ENCODE measurements at places on chromosomes 7 and 10.

GRCh38 chr7:44313621-44314031 lies 11.8 kb downstream of the CAMK2B start:
- DNase-seq: no peak

GRCh38 chr10:47112612-47113011 lies 187.4 kb upstream of the GDF10 start:
- no peak for DNase-seq

DNA sequence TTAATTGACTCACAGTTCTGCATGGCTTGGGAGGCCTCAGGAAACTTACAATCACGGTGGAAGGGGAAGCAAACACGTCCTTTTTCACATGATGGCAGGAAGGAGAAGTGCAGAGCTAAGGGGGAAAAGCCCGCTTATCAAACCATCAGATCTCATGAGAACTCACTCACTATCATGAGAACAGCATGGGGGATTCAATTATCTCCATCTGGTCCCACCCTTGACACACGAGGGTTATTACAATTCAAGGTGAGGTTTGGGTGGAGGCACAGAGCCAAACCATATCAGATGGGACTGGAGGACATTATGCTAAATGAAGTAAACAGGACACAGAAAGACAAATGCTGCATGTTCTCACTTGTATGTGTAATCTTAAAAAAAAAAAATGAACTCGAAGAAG lies 141.4 kb upstream of the HABP2 start:
- DNase-seq: no peak

GRCh38 chr10:22475651-22476600 lies 130.6 kb downstream of the SPAG6 start:
- peak; percentile 44 for DNase-seq

DNA sequence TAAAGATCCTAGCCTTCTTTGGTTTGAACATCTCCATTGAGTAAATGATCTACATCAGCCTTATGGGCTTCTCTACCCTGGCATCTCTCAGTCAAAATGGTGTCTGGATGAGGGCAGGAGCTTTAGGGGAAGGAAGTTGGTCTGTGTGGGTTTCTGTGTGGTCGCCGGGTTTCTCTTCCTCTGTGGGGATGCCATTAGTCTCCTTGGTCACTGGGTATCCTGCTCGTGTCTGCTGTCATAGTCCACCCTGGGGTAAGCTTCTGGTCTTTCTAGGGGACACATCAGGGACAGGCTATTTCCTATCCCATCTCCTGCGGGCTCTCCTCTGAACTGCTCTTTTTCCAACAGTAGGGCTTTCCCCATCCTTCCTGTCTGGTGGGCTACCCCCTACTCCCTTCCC lies 150.3 kb upstream of the NPY start:
- DNase-seq: no peak

DNA sequence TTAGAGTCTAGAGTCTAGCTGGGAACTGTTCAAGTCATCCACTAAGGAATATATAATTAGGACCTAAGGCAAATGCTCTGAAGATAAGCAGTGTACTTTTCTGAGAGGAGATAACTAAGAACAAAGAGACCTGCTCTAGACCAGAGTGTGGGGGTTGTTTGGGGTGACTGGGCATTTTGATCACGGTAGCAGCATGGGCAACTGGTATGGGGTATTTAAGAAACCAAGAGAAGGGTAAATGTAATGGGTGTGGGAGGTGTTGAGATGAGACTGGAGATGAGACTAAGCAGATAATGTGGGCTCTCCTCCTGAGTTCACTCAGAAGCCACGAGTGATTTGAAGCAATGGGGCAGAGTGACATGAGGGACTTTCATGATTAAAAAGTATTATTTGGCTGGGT lies 1082.9 kb downstream of the GATA3 start:
- DNase-seq: no peak

DNA sequence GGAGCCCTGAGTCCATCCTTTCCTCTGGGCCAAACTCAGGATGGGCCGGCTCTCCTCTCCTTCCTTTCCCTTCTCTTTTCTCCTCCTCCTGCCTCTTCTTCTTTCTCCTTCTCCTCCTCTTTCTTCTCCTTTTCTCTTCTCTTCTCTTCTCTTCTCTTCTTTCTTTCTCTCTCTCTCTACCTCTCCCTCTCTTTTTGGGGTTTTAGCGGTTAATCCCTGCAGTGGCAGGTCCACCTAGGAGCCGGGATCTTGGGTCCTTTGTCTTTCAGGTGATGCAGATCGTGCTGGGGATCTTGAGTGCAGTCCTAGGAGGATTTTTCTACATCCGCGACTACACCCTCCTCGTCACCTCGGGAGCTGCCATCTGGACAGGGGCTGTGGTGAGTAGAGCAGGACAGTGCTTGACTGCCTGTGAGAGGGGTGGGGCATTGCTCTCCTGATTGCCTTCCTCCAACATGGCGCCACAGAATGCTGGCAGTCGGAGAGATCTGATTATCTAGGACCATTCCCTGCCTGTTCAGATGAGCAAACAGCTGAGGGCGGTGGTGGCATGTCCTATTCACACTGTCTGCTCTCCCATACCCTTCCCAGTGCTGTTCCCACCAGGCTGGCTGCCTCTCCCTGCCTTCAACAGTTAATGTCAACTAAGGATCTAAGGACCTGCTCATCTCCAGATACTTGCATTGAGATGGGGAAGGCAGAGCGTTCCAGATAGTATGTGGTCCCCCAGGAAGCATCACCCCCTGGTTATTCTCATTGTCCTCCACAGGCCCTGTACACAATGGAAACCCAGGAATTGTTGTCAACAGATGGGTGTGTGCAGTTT lies 1.6 kb downstream of the TMEM176A start:
- no peak for DNase-seq

GRCh38 chr7:44071726-44072363 lies 6.5 kb upstream of the PGAM2 start:
- DNase-seq: no peak

DNA sequence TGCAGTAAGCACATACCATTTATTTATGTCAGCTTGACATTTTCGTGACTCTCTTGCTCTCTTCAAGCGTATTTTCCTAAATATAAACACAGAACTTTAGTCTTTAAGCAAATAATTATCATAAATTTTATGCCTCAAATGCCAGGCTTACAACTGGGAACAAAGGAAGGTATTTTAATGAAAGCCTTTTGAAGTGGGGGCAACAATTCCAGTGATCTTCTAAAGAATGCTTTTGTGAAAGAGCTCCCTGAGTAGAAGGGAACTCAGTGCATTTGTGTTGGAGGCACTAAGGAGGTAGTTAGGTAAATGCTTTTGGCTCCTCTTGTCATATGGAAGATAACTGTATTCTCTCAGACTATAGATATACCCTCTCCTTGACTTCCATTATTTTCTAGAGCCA lies 104.9 kb downstream of the VPS50 start:
- no peak for DNase-seq

DNA sequence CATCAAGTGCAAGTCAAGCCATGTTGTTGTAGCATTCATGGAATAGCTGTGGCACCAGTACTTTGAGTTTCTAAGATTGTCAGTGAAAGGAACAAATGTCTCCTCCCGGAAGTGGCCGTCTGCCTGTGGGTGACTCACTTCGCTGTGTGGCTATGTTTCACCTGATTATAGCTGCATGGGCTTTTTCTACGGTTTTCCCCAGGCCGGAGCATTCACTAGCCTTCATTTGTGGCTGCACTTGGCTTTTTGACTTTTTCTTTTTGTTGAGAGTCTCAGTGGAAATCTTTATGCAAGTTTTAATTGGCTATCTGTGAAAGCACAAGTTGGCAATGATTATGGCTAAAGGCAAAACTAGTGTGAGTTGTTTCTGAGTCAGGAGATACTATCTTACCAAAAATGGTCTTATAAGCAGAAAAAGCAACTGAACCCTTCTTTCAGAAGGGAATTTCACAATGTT lies 35.0 kb downstream of the SRI start:
- DNase-seq: no peak

GRCh38 chr10:78197628-78198272 lies 164.1 kb downstream of the RPS24 start:
- DNase-seq: no peak

GRCh38 chr7:153523320-153524015 lies 528.7 kb upstream of the DPP6 start:
- DNase-seq: no peak

- DNase-seq: no peak
Measured at GRCh38 chr10:126049759-126050700, 153.7 kb downstream of the FANK1 start.

DNA sequence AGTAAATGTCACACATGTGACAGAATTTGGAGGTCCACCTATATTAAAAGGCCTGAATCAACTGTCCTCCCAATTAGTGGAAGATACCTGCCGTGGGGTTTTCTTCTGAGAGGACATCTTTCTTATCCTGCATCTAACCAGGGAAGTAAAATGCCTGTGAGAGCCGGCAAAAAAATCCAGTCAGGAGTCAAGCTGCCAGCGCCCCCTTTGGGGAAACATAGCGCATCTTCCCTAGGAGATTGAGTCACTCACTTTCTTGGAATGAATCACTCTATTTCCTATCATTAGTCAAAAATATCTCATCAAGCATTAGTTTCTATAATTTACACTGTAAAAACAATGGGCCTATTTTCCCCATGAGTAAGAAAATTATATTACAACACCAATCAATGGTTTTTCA lies 66.4 kb upstream of the ANK3 start:
- no peak for DNase-seq

DNA sequence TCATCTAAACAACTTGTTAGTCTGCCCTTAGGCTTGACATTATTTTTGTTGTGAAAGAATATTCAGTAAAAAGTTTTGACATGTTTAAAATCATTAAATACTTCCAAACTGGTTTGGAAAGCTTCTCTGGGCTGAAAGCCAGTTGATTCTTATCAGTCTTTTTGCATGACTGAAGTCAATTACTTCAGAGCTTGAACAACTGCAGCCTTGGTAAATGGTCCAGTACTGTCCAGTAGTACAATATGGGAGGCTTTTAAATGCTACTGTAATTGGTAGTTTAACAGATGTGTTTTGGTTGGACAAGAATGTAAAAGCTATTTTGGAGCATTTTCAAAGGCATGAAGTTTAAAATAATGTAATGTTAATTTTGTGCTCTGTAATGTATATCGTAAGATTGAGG lies 103.4 kb downstream of the SDK1 start:
- no peak for DNase-seq

DNA sequence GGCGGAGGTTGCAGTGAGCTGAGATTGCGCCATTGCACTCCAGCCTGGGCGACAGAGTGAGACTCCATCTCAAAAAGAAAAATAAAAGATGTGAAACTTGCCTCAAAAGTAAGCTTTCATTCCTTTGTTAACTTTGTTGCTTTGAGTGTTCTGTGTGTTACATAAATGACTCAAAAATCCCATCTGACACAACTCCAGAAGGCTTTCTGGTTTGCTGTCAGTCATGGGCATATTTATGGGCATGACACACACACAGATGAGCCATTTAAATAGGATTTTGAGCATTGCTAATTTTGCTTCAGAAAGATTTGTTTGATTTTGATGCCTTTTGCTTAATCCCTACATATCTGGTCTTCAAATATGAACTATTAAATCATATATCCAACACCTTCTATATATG lies 82.6 kb downstream of the CACNB2 start:
- no peak for DNase-seq

GRCh38 chr7:121334376-121334775 lies 5.6 kb downstream of the WNT16 start:
- DNase-seq: no peak

DNA sequence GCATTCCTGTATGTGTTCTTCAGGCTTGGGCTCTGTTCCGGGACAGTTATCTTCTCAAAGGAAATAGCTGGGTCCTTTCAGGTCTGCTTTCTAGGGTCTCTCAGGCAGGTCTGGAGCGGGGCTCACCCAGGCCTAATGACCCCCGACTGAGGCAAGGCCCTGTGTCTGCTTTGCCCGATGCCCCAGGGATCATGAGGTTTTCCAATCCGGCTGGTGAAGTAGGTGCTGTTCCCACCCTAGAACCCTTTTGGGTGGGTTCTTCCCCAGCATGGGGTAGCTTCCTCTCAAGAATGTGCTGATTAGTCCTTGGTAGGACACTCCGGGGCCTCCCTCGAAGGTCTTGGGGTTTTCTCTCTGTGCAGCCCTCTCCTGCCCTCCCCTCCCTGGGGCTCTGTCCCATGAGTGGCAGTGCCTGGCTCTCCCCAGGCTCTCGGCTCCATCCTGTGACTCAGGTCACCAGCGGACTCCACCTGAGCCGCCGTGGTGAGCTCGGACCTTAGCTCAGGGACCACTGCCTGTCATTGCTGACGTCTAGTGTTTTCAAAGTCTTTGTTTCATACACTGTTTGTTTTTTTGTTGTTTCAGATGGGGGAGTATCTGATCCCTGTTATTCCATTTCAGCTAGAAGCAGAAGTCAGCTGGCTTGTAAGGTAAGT lies 71.0 kb upstream of the NKX6-2 start:
- no peak for DNase-seq

- DNase-seq: no peak
Measured at GRCh38 chr7:2433713-2434550, 30.5 kb downstream of the CHST12 start.

- no peak for DNase-seq
Measured at GRCh38 chr10:807163-807957, 117.9 kb upstream of the DIP2C start.

DNA sequence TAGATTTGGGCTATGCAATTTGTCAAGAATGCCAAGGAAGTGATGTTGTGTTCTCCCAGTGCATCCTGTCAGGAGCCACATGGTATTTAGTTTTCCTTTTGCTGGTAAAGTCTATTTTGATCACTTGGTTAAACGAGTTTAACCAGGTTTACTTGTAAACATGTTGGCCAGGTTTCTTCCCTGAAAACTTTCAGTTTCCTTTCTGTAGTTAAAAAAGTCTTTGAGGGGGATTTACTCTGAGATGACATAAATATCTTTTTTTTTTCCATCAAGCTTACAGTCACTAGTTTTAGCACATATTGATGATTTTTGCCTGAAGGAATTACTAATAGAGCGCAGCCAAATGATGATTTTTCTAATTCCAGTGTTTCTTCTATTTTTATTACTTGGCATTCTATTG lies 320.5 kb downstream of the PHF14 start:
- DNase-seq: no peak

DNA sequence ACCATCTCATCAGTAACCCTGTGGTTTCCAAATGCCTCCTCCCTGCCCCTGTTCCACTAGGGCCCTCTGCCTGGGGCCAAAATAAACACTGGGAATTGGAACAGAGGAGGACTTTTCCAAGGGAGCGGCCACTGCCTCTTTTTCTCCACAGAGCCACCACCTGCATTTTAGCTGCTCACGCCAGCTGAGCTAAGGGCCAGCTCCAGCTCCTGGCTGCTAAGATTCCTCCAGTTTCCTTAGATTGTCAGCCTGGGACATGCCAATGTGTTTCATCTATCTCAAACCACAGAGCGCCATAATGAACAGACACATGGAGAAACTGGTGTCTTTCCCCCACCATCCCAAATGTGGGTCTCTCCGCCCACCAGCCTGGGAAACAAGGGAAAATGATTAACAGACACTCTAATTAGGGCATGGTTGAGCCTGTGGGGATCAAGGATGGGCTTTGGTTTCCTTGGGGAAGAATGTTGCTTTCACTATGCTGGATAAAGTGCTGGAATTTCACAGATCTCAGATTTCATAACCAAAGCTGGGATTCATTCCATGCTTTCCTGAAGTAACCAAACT lies 52.2 kb downstream of the ASB13 start:
- DNase-seq: no peak

- DNase-seq: no peak
Measured at GRCh38 chr7:86643561-86644281, at the start of gene GRM3. Gene GRM3 (plus strand): TSS chr7:86643909. CDS start chr7:86765146, 121,237 bp downstream.

- DNase-seq: no peak
Measured at GRCh38 chr7:50782375-50783208, at the start of gene GRB10. Gene GRB10 (minus strand): TSS chr7:50782896. CDS start chr7:50732322, 50,574 bp downstream.

GRCh38 chr7:35491233-35491632 lies 203.7 kb downstream of the HERPUD2 start:
- no peak for DNase-seq

All from GM12891 (cell line).